ENCODE measurements at places on chromosomes 7 and 10.
A peak's percentile ranks its signal among the peaks of the same experiment; 100 is the strongest.

DNA sequence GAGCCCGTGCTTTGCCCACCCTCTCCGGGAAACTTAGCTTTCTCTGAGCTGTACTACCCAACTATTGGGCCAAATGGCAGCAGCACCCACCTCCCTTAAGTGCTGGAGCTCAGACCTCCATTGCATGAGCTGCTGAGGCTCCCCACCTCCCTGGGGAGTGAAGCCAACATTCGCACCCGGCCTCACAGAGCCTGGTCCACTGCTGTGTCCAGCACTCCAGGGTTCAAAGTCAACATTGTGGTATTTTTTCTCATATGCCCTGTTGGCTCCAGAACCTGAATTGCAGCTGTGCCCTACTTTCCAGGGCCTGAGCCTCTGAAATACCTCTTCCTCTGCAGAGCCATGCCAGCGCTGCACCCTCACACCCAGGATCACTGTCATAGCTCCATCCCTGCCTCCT is 29.7 kb downstream of the ITGA8 start:
- no peak for DNase-seq

DNA sequence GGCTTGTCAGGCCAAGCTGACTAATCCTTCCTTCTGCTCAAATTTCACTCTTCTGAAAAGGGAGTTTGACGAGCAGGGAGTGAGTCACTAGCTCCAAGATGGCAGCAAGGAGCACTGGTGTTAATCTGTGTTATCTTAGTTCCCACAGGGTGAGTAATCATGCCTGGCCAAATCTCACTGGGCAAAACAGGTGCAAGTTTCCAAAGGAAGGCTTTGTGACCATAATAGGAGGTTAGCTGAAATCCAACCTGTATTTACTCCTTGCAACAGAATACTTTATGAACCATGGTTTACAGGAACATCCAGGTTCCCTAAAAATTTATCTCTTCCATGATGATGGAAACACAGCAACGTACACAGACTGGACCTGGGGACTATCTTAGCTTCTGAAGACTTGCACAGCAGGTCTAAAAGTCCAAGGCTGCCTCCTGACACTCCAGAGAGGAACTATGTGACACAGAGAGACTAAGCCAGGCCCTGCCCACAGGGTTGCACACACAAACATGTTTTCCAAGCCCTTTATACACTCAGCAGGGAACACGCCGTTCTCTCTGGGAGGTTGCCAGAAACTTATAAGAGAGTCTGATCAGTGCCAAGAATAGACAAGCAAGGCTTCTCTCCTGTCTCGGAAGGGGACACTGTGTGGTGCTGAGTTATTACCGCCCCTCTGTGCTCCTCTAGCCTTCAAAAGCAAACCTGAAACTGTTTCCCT is 46.3 kb downstream of the PDK4 start:
- DNase-seq = peak; percentile 8

DNA sequence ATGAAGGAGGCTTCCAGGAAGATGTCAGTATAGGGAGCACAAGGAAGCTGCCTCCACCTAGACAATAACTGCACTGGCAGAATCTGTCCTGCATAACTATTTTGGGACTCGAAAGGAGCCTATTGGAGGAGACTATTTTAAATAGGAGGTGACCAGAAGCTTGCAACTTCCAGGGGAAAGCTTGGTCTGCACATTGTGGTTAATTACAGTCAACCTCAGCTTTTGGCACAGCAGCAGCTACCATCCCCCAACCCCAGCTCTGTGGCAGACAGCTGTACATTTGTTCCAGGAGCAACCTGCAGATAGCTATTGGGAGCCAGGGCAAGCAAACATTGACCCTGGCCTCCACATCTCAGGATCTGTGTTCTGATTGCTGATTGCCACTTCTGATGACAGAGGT is 46.3 kb upstream of the NANOS1 start:
- peak; percentile 85 for DNase-seq

DNA sequence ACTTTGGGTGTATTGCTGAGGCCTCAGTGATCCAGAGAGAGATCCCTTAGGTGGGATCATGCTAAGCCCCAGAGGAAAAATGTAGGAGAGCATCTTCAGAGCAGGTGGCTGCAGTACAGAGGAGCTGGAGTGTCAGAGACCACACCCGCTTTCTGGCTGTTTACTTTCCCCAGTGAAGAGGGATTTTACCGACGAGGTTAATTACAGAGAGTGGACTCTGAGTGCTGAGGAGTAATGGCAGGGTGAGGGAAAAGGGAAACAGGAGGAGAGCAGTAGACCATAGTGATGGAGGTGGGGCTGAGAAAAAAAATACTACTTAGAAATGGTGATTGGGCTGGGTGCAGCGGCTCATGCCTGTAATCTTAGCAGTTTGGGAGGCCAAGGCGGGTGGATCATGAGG is 43.3 kb upstream of the HBP1 start:
- DNase-seq = no peak

DNA sequence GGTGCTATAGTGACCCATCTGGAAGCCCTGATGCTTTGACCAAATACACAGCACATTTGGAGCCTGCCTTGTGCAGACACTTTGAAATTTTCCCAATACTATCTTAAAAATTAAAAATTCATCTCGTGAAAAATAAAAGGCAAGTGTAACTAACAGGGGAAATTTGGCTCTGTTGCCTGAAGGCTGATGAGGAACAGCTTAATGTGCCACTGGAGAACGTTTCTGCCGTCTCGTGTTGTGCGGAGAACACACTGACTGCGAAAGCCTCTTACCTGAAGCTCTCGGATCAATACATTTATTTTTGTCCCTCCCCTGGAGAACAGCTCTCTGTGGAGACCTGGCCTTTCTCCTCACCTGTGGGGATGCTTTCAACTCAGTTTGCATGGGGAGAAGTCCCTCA is 77.2 kb upstream of the CHST15 start:
- DNase-seq = no peak
